ENCODE measurements at places on chromosomes 4 and X. TPM values are rescaled to one million over a fixed set of nuclear protein-coding genes. Genes with fewer than 3 reads are reported as not detected.

The PDE6B gene
- 1.4 TPM for total RNA-seq

The GYPE gene
- total RNA-seq: 1.00 TPM

The MAOB gene
- 41.5 TPM for total RNA-seq

The FAM241A gene
- total RNA-seq: 4.6 TPM

The CYLC1 gene
- total RNA-seq: not detected

The SMPX gene
- not detected for total RNA-seq

The DSPP gene
- not detected for total RNA-seq

The TECRL gene
- 0.37 TPM for total RNA-seq

The CD40LG gene
- total RNA-seq: not detected

The SHOX gene
- not detected for total RNA-seq

The DMD gene
- total RNA-seq: 132 TPM

The ADH6 gene
- total RNA-seq: not detected

The DDX60 gene
- 14.3 TPM for total RNA-seq

The ZFP92 gene
- total RNA-seq: 0.65 TPM

The EXOC1L gene
- not detected for total RNA-seq

The CCSER1 gene
- 1.8 TPM for total RNA-seq

The SHROOM3 gene
- 77.8 TPM for total RNA-seq

The IL13RA2 gene
- total RNA-seq: 0.38 TPM

The CBR4 gene
- total RNA-seq: 17.5 TPM

Data from posterior vena cava (tissue), 2 donors.